ENCODE measurements at places on chromosomes 5 and 9. TPM values are rescaled to one million over a fixed set of nuclear protein-coding genes. Genes with fewer than 3 reads are reported as not detected.
A peak's percentile ranks its signal among the peaks of the same experiment; 100 is the strongest.

DNA sequence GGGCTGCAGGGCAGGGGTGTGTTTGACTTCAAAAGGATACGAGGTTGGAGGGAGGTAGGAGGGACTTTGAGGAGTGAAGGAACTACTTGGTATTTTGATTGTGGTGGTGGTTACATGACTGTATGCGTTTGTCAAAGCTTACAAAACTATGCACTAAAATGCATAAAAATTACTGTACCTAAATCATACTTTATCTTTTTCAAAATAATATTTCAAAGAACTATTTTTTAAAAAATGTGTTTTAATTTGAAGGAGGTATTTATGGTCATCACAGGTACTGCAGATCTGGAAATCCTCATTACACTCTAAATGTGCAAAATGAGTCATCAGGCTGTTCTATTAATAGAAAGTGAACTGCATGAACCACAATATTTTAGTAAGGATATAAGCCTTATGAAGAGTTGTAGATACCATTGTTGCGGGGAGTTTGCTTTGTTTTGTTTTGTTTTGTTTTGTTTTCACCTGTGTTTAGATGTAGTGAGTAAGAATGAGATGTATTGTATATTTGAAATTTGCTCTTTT is 116.9 kb downstream of the ARRDC3 start:
- peak; percentile 26 for DNase-seq

- no peak for DNase-seq
Measured at GRCh38 chr5:121755266-121755665, 96.4 kb upstream of the FTMT start.

SARDH gene
- 0.07 TPM for total RNA-seq

DNA sequence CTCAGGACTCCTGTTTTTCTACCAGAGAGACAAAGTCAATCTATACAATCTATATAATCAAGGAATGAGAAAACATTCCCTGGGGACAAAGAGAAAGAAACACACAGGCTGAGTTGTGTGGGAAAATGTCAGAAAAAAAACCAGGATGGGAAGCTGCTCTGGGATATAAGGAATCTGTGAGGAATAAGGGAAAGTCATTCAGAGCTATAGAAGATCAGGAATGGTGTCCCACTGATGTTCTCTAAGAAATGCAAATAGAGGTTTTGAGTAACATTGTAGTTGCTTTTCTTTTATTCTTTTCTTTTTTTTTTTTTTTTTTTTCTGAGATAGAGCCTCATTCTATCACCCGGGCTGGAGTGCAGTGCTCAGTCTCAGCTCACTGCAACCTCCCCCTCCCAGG is 605.9 kb upstream of the KLF4 start:
- no peak for DNase-seq

DNA sequence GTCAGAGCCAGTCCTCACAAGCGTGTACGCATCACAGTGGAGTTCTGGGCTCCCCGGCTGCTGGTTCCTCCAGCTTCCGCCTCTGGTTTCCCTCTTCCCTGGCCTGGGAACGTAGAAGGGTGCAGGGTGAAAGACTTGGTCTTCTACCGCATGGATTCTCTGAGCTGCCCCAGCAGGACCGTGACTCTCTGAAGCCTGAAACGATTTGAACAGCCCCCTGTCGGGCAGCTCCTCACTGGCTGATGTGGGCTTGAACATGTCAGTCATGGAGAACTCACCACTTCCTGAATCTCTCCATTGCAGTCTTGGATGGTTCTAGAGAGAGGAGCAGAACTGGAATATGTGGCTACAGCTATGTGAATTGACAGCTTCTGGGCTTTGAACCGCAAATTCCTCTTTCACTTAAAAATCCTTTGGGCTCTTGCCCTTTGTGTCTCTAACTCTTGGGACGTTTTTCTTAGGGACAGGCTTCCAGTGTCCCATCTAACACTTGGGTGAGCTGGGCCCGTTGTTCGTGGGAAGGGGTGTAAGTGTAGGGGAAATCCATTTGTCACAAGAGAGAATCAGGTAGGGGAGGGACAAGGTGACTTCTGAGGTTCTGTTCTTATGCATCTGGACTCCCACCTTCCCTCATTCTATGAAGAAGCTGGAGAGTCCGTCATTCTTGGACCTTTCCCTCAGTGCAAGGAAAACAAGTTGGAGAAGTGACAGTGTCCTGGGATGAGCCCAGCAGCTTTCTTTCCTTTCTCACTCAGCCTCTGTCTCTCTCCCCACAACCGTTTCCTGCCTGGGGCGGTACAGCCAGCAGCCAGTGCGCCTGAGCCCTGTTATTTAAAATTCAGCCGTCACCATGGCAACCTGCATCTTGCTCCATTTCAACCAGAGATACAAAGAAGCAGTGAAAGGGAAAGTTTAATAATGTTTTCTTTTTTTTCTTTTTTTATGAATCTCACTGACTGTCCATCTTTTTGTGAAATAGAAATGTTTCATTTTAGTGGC is 84.7 kb downstream of the PTTG1 start:
- DNase-seq: no peak

DNA sequence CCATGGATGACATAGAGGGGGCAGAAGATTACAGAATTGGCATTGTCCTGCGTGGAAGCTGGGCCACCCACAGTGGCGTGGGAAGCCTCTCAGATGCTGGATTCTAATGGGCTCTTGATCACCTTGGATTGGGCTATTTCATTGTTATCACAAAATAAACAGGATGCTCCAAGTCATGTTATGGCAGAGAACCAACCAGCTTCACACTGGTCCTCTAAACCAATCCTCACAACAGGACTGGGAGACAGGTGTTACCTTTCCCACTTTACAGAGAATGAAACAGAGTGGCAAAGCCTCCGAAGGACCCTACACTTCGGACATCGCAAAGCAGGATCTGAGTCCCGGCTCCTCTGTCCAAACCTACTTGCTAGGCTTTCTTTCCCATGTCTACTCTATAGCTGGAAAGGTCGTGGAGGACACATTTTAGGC is 455 bp upstream of the SMIM3 start:
- DNase-seq: no peak

- DNase-seq: no peak
Measured at GRCh38 chr5:121313886-121314285, 537.8 kb upstream of the FTMT start.

GRCh38 chr9:8733131-8733954 is 933.8 kb upstream of the DMAC1 start:
- peak; percentile 36 for DNase-seq

GRCh38 chr5:171475596-171475995 is 56.1 kb downstream of the FGF18 start:
- DNase-seq: no peak

DNA sequence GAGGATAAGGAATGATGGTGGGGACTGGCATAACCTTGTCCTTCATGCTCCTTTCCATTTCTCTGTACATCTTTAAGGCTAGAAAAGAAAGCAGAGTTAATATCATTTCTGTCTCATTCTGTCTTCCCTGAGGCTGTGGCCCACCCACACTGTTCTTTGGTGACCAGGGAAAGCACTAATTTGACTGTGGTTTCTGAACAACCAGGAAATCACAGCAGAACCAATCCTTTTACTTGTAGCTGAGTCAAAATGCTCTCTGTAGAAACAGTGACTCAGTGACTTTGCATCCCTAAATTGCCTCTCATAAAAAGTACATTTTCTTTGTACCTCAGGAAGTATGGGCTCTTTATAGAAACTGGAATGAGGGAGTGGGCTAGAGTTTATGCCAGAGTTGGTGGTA is 28.1 kb downstream of the IL33 start:
- no peak for DNase-seq

- no peak for DNase-seq
Measured at GRCh38 chr5:139878093-139878492, 82.5 kb downstream of the PSD2 start.

GRCh38 chr5:160312134-160312959 is at the start of gene CCNJL:
Gene CCNJL (minus strand): TSS chr5:160312564. CDS start chr5:160311923, 641 bp downstream.
- DNase-seq: peak; percentile 58

GRCh38 chr9:105993116-105993854 is 298.9 kb downstream of the TMEM38B start:
- no peak for DNase-seq
